ENCODE measurements at places on chromosomes 3 and 15. TPM values are rescaled to one million over a fixed set of nuclear protein-coding genes. Genes with fewer than 3 reads are reported as not detected.

Gene STRIT1
- not detected for total RNA-seq

Gene FRMD5
- 52.3 TPM for total RNA-seq

Gene ARHGEF26
- total RNA-seq = 6.9 TPM

Gene GOLGA8M
- not detected for total RNA-seq

Gene DISP2
- 0.20 TPM for total RNA-seq

Gene ANKRD34C
- total RNA-seq = not detected

Gene MNS1
- 0.51 TPM for total RNA-seq

Gene NT5DC2
- total RNA-seq = 94.0 TPM

Gene ERICH6
- total RNA-seq = not detected

Gene CD86
- 1.9 TPM for total RNA-seq

Gene ATP8B4
- 2.0 TPM for total RNA-seq

Measured in right atrium auricular region (tissue), 2 donors.